Stimulated activated CD4-positive, alpha-beta T cell treated with anti-CD3 and anti-CD28 coated beads, Interleukin-12 subunit alpha, Interleukin-12 subunit beta, amount 100 ng/mL, for 24 hours (primary cell): ENCODE measurements at places on chromosomes 6 and 20.

DNA sequence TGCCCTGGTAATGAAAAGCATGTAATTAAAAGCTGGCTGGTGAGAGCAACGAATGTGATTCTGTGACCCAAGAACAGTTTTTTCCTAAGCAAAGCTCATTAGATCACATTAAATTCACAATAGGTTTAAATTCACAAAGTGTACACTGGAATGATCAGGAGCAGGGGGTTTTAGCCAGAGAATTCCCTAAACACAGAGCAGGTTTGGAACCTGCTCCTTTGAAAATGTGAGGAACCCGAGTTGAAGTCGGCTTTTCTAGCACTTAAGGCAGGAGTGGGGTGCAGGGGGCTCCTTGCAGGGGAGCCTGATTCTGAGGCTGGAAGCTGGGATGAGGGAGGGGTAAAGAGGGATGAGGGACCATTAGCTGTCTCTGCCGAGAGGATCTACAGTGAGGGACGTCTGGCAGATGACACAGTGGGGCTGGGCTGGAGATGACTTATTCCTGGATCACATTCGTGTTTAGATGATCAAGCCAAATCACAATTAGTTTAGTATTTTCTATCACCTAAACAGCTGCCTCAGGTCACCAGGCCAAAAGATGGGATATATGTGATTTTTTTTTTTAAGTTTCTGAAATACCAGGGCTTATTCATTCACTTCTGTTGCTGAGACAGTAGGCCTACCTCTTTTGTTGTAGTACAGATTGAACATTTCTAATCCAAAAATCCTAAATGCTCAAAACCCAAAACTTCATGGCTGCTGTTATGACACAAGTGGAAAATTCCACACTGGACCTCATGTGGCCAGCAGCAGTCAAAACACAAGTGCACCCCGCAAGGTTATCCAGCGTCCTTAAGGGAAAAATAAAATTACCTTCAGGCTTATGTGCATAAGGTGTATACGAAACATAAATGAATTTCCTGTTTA is 93.1 kb upstream of the HIVEP1 start:
- no peak for DNase-seq

- DNase-seq, result no peak
These were observed 237.3 kb downstream of the SOD2 start for GRCh38 chr6:159455700-159456274.

DNA sequence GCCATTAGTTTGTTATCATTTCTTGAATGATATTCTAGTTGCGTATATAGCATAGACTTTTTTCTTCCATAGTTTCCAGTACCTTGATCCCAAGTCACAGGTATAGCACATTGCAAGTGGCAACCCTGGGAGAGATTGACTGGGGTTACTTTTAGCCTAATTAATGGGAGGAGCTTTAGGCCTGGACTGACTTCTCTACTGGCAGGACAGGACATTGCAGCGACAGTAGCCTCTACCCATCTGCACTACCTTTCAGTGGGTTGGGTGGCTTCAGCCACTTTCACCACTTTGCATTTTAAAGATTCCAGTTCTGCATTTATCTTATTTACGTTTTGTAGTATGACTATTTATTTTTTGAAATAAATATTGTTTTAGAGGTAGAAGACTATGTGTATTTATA is 320.3 kb downstream of the RIMS1 start:
- no peak for DNase-seq

GRCh38 chr6:138231381-138231886 is 13.1 kb upstream of the PBOV1 start:
- DNase-seq, result no peak

- no peak for DNase-seq
These were observed 51.7 kb downstream of the VSTM2L start for GRCh38 chr20:37954626-37955025.

DNA sequence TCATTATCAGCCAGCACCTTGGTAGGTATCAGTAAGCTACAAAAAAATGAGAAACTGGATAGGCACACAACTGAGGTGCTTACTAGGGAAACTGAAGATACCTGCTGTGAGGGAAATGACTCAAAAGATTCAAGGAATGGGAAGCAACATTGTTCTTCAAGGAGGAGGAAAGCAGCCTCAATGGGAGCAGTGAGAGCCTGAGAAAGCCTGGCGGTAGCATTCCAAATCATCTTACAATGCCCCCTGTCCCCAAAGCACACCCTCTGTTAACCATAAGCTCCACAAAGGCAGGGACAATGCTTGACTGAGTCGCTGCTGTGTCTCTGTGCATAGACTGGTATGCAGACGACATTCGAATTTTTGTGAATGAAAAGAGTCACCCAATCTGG is 10.6 kb downstream of the PKHD1 start:
- DNase-seq, result no peak
